Hindlimb muscle (tissue), 1 donor: ENCODE measurements at places on chromosomes 2 and 18.

DNA sequence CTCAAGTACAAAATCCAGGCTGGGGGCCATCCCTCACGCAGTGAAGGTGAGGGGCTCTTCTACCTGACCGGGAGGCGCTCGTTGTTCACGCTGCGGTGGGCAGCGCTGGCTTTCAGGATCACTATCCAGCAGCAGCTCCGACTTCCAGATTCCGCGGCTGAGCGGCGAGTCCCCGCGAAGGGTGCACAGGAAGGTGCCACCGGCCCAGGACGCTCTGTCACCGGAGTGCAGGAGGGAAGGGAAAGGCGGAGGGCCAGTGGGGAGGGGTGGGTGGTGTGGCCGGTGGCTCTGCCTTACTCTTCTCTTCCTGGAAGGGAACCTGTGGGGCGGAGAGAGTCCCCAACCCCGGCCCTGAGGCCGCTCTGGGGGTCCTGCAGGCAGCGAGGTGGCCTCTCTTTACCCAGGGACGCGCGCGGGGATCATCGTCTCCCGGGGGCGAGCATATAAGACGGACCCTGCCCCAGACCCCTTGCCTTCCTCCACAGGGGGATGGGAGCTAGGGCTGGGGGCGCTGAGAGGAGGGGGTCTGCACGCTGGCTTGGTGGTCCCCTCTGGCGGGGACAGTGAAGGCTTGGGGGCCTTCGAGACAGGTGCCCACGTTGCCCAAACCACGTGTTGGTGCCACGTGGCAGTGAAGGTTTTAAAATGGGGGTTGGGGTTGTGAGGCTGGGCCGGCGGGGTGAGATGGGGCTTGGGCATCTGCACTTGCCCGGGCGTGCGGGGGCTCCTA lies 26.9 kb upstream of the HS6ST1 start:
- no peak for DNase-seq

GRCh38 chr2:26682155-26682554 lies 10.4 kb upstream of the KCNK3 start:
- no peak for DNase-seq

- DNase-seq, result no peak
These were observed 208.2 kb upstream of the CHAC2 start for GRCh38 chr2:53559302-53559966.

DNA sequence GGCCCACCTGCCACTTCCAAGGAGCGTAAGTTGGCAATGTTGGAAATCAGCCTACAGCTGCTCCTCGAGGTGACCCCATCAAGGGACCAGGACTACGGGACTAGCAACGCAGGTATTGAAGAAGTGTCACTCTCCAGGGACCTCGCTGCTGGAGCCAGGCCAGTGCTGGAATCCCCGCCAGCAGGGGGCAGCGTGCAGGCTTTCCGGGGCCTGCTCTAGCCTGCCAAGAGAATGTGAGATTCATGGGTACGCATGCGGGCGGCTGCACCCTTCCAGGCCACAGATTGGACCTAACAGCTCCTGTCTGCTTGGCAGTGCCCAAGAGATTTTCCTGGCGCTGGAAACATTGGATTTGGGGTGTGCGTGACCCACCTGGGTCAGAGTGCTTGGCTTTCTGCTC lies 182.8 kb upstream of the RAB12 start:
- DNase-seq, result no peak

DNA sequence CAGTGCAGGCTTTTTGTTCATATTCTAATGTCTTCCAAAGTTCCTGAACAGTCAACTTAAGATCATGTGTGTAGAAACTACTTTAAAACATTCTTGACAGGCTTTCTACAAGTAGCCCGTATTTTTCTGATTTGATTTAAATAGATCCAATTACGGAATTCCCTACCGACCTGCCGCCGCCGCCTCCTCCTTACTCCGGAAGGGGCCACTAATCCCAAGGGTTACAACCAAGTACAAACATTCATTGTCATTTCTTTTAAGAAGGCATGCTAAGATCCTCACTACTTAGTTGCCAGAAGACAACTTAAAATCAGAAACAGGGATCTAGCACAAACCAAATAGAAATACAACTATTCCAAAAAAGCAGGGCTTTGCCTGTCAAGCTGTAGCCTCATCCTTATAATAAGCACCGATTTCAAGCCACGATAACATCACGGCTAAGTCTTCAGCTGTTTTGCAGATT lies 784 bp downstream of the WDR33 start:
- DNase-seq, result no peak

DNA sequence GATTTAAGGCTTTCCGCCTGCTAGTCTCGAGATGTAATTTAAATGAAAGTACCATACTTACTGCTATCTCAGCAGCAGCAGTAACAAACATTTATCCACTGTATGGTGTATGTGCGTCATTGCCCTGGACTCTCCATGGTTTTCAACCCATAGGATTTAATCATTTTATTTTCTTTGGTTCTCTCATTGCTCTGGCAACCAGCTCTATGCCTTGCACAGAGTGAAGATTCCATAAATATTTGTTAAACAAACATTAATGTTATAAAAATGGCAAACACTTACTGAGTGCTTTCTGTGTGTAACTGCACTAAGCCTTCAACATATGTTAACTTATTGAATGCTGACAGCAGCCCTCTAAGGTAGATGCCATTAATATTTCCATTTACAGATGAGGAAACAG lies 1.3 kb upstream of the LMAN1 start:
- DNase-seq, result no peak
